ENCODE measurements at places on chromosomes 13 and 19.

DNA sequence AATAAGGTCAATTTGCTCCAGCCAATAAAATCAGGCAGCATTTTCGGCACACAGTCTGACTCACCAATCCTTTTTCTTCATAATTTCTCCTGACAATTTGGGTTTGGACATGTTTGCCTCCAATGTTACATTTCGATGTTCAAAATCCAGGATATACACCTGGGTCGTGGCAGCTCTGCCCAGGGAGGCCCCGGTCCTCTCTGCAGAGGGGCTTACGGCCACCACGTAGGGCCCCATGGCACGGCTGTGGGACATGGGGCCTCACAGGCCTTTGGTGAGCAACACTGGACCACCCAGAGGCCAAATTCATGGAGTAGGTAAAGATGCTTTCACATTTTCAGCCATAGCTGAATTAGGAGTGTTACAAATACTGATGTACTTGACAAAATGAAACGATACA, 25.4 kb downstream of the IRS2 start:
- no peak for DNase-seq

DNA sequence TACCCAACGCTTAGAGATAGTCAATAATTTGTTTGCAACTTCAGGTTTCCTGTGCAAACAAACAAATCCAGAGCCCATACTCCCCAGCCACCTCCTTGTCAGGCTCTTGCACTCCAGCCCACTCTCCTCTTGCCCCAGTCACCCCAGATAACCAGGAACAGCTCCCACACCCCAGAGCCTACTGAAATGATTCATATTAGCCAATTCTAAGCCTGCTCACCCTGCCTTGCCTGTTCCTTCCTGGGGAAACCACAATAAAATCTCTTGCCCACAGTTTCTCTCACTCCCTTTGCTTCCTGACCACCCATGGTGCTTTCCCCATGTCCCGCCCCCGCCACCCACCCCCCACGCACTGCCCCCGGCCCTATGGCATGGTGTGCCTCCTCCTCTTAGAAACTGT, 3.8 kb upstream of the ACTL9 start:
- no peak for DNase-seq

GRCh38 chr13:114309086-114309485, 5.2 kb upstream of the CHAMP1 start:
- DNase-seq, result no peak

DNA sequence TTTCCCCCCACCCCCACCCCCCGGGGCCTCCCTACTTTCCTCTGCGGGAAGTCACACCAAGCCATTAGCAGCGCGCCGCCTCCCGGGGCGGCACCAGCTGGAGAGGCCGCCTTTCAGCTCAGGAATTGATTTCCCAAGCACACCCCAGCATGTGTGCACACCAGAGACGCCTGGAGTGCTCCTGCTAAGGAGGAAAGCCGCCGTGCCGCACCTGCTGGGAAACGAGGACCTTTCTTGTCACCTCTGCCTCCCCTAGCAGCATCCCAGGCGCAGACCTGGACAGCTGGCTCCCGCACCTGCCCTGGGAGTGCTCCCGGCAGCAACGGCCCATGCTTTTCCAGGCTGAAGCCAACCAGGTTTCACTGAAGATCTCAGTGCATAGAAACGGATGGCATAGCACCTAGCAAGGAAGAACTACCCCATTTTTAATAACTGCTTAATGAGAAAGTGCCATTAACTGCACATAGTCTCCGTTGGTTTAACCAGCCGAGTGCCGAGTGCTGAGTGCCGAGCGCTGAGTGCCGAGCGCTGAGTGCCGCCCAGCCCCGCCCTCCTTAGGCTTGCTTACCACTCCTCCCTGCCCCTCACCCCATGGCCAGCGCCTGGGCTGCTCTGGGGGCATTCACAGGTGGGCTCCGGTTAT, 165.0 kb downstream of the USP12 start:
- DNase-seq, result peak; percentile 39

- no peak for DNase-seq
Observed at GRCh38 chr13:59893266-59893665, 270.5 kb downstream of the DIAPH3 start.

- DNase-seq, result no peak
Observed at GRCh38 chr13:34104853-34105252, 286.9 kb downstream of the RFC3 start.

DNA sequence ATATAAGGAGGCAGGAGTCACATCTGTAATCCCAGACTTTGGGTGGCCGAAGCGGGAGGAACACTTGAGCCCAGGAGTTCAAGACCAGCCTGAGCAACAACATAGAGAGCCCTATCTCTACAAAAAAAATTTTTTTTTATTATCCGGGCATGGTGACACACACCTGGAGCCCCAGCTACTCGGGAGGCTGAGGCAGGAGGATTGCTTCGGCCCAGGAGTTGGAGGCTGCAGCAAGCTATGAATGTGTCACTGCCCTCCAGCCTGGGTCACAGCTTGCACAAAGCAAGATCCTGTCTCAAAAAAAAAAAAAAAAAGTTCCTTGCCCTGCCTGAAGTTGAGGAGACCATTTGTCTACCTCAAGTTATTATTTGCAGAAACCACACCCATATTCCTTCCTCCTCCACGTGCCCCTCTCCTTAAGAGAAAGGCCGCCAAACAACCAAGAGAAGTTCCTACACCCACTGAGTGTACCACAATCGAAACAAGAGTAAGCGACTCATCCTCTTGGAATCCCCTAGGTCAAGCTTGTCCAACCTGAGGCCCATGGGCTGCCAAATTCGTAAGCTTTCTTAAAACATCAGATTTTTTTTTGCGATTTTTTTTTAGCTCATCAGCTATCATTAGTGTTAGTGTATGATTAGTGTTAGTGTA, 2.2 kb downstream of the ABCC4 start:
- DNase-seq, result peak; percentile 85

DNA sequence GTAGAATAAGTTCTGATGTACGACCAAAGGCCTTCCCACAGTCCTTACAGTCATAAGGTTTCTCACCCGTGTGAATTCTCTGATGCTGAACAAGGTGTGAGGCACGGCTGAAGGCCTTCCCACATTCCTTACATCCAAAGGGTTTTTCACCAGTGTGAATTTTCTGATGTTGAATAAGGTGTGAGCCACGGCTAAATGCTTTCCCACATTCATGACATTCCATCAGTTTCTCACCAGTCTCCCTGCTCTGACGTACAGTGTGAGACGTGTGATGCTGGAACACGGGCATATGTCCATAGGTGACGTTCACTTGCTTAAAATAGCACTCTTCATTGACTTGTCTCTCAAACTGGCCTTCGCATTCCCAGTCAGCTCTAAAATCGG, 31.0 kb upstream of the COX7A1 start:
- DNase-seq, result no peak

GRCh38 chr13:80510686-80511085, 169.8 kb upstream of the SPRY2 start:
- DNase-seq, result no peak

DNA sequence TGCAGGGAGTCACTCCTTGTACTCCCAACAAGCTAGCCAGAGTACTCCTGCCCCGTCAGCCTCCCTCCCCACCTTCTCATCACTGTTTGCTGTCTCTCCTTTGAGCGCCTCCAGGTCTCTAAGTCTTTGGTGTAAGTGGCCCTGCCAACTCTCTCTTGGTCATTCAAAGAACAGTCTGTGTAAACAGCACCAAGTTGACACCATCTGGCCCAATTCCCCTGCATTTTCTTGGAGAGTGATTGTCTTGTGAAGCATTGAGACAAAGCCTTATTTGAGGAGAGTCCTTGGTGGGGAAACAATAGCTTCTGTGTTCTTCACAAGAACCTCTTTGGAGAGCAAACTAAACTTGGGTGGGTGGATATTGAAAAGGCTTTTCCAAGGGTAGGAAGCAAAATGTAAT, 114.6 kb upstream of the RNF113B start:
- DNase-seq, result no peak

- no peak for DNase-seq
Observed at GRCh38 chr13:43425234-43425633, 361.5 kb downstream of the ENOX1 start.

- DNase-seq, result no peak
Observed at GRCh38 chr13:37597477-37598025, 1.0 kb downstream of the POSTN start.

DNA sequence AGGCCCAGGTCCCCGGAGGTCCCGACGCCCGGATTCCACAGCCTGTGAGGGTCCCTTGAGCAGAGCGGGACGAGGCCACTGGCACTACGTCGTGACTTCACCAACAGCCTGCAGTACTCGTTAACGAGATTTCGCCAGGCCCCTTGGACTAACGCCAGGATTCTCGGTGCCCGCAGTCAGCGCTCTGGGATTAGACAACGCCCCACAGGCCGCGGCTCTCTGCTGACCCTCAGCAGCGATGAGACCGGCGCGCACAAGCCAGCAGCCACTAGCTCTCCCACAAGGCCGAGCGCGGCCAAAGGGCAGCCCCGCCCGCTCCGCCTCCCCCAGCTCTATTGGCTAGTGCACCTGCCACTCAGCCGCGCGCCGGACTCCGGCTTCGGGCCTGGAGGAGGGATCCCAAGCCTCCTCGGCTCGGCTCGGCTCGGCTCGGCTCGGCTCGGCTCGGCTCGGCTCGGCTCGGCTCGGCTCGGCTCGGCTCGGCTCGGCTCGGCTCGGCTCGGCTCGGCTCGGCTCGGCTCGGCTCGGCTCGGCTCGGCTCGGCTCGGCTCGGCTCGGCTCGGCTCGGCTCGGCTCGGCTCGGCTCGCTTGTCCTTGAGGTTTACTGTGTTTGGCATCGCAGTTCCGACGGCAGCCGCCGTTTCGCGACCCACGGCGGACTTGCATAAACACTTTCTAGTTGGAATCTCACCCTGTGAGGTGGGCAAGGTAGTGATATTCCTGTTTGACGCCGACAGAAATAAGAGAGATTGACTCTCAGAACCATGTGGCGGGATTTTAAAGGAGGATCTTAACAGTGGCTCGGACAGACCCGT, 231.7 kb upstream of the SERP2 start:
- DNase-seq, result peak; percentile 93

DNA sequence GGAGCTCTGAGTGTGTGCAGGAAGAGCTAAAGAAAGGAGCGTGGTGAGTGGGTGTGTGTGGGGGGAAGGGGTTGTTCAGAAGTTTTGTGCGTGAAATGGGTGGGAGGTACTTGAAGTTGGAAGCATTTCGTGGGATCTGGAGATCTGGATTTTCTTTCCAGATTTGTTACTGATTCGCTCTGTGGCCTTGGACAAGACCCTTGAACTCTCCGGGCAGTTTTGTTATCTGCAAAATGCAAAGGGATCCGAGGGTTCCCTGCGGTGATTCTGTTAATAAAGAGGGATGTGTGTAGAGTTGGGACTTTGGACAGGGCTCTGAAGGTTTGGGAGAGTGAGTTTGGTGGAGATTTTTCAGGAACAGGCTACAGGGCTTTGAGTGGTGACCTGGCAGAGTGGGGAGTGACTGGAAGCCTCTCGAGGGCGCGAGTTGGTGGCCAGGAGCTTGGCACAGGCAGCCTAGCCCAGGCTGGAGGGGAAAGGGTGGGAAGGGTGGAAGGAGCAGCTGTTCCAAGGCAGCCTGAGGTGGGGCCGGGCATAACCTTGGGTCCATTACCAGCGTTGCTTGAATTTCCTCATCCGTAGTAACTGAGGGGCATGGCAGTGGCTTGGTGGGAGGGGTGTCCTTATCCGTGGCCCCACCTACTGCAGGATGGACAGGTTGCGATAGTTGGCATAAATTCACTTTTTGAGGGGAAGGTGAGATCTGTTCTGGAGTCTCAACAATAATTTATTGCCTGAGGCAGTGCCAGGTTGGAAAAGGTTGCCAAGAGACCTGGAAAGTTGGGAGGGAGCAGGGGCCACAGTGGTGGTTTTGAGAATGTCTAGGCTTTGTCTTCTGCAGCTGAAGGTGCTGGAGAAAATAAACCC, 2.1 kb downstream of the ACTN4 start:
- no peak for DNase-seq

GRCh38 chr19:13691569-13692435, 72.5 kb upstream of the MRI1 start:
- DNase-seq, result peak; percentile 20

GRCh38 chr13:76216729-76217128, 580.6 kb downstream of the LMO7 start:
- no peak for DNase-seq

DNA sequence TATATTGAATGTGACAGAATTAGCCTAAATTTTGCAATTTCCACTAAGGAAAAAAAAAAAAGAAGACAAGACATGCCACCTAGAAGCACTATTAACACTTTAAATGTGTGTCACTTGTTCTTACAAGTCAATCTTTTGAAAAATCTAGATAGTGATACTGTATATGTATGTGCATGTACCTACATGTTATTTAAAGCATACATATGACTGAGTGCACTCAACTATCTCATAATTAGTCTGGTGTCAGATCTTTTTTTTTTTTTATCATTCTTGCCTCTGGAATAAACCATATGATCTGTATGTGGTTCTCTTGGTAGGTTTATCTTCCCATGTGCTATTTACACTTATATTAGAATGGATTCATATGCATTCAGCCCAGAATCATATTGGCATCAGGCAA, 62.3 kb downstream of the FOXO1 start:
- DNase-seq, result no peak

GRCh38 chr19:41998246-41999020, 4.4 kb upstream of the ATP1A3 start:
- peak; percentile 59 for DNase-seq

DNA sequence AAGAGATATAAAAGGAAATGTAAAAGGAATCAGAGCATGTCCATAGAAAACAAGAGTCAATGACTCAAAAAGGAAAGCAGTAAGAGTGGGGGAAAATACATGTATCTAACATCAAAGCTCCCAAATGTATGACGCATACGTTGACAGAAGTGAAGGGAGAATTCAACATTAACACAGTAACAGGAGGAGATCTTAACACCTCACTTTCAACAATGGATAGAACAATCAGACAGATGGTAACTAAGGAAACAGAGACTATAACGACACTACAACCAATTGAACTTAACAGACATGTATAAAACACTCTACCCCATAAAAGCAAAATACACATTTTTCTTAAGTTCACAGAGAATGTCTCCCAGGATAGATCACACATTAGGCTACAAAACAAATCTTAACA, 774.8 kb upstream of the ARGLU1 start:
- no peak for DNase-seq

- DNase-seq, result no peak
Observed at GRCh38 chr13:51804295-51805172, 571 bp upstream of the DHRS12 start.

DNA sequence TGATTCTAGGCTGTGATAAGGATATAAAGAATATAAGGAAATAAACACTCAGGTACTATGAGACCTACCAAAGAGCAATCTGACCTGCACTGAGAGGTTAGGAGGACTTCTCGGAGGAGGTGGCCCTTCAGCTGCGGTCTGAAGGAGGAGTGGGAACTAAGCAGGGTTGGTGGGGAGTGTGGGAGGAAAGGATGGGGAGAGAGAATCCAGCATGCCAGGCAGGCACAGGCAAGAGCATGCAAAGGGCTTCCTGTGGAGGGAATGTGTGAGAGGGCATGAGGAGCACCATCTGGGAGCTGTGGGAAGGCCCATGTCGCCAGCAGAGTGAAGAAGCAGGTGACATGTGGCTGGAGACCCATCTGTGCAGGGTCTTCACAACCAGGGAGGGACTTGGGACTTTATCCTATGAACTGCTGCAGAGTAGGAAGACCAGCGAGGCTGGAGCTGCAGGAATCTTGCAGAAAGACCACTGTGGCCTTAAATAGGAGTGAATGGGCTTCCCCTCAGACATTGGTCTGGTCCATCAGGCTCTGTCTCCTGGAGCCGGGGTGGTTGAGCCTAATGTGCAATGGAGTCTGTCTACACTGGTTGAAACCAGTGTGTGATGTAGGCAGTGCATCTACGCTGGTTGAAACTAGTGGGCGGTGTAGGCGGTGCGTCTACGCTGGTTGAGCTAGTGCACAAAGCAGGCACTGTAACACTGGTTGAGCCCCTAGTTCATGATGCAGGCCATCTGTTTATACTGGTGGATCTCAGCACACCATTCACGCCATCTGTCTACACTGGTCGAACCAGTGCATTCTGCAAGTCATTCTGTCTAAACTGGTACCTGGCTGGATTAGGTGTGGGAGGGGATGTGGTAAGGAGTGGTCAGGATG, 6.4 kb downstream of the CHST8 start:
- no peak for DNase-seq
